ENCODE measurements at places on chromosomes 7 and 10. TPM values are rescaled to one million over a fixed set of nuclear protein-coding genes. Genes with fewer than 3 reads are reported as not detected.

LIMK1 gene
- polyA plus RNA-seq, result 33.0 TPM

OR2A42 gene
- not detected for polyA plus RNA-seq

LRMDA gene
- polyA plus RNA-seq, result 0.12 TPM

LEP gene
- polyA plus RNA-seq, result not detected

NUTM2A gene
- 0.06 TPM for polyA plus RNA-seq

CFTR gene
- 0.16 TPM for polyA plus RNA-seq

CNPY1 gene
- polyA plus RNA-seq, result not detected

FANK1 gene
- 2.8 TPM for polyA plus RNA-seq

AKR1D1 gene
- polyA plus RNA-seq, result not detected

Measured in AG04450 (cell line).